ENCODE measurements at places on chromosomes 1 and 21. TPM values are rescaled to one million over a fixed set of nuclear protein-coding genes. Genes with fewer than 3 reads are reported as not detected.

DNA sequence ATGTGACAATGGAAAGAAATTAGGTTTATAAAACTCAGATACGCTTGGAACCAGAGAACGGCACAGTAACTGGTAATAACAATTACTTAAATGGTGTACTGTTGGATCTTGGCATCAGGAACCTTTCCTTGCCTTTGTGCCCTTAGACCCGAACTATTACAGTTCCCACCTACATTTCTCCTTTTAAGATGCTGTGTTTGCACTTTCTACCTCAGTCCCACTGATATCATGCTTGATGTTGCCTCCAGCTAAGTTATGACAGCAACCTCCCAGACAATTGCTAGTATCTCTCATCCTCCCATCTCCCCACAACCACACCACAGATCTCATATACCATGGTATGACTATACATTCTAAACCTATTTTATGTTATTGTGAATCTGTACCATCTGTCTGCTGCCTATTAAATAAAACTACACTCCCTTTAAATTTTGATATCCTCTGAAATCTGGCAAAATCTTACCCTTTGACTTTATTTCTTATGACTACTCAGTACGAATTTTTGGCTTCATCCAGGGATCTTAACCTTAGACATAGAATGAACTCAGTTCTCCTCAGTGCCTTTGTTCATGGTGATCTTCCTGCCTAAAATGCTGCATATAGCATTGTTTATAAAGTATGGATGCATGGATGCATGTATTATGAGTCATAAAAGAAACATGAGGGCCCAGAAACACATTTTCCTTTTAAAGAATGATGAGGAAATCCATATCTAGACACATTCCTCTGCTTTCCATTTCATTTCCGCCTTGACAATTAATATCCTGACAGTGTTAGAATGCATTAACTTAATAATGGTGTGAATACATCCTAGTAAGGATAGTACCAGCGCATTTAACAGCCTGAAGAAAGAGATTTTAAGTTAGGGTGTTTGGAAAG is 64.1 kb downstream of the LRRC8D start:
- peaks cover 19% of the 10 kb centered on the region for H3K36me3 ChIP-seq
- H3K4me3 ChIP-seq = no peak overlapping the region
- peaks cover 9% of the 10 kb centered on the region for H3K4me1 ChIP-seq

DNA sequence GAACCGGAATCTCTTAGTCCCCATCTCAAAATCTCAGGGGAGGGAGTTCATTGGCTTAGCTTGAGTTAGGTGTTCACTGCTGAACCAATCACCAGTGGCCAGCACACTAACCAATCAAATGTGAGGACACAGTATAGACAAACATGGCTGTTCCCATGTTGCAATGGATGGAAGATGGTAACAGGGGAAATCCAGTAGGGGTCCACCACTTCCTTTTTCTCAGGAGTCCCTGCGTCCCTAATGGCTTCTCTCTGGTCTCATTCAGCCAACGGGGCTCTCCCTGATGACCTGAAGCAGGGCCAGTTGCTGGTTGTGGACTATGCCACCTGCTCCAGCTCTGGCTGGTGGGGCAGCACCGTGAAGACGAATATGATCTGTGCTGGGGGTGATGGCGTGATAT is 9.7 kb downstream of the CELA2B start:
- DNase-seq = no peak
- H3K27ac ChIP-seq = no peak overlapping the region
- H3K4me3 ChIP-seq = no peak overlapping the region

DNA sequence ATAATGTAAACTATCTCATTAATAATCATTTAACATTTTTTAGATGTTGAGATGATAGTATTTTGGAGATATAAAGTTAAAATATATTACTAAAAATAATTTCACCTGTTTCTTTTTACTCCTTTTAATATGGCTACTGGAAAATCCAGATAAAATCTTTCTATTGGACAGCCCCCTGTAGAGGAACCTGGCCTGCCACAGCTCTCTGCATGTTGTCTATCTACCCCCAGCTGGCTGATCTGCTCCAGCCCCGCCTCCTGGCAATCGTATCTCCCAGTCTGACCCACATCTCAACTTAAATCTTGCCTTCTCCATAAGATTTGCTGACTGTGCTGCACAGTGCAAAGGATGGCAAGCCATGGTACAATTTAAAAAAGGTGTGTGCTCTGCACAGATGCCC is 182.8 kb downstream of the SIPA1L2 start:
- no peak overlapping the region for H3K4me3 ChIP-seq
- H3K36me3 ChIP-seq = peaks cover 10% of the 10 kb centered on the region
- no peak for DNase-seq
- no peaks in the 10 kb centered on the region for H3K4me1 ChIP-seq
- no peak overlapping the region for H3K27ac ChIP-seq

DNA sequence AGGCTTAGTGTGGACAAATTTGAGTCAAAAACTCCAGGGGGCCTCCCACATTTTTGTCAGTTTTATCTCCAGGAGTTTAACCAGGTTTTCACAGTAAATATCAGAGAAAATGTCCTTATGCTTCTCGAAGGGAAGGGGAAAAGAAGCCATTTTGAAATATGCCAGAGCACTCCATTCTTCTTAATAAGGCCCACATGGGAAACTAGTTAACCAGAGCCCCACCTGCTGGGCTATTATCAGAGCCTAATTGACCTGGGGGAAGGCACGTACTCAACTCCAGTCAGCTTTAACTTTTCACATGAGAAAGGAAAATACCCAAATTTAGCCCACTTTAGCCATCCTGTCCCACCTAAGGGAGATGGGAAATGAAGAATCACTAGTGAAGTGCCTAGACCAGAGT is 296.3 kb downstream of the PTBP2 start:
- no peaks in the 10 kb centered on the region for H3K27me3 ChIP-seq
- H3K4me3 ChIP-seq = no peak overlapping the region
- H3K36me3 ChIP-seq = no peaks in the 10 kb centered on the region
- no peak overlapping the region for H3K27ac ChIP-seq
- H3K4me1 ChIP-seq = no peaks in the 10 kb centered on the region

DNA sequence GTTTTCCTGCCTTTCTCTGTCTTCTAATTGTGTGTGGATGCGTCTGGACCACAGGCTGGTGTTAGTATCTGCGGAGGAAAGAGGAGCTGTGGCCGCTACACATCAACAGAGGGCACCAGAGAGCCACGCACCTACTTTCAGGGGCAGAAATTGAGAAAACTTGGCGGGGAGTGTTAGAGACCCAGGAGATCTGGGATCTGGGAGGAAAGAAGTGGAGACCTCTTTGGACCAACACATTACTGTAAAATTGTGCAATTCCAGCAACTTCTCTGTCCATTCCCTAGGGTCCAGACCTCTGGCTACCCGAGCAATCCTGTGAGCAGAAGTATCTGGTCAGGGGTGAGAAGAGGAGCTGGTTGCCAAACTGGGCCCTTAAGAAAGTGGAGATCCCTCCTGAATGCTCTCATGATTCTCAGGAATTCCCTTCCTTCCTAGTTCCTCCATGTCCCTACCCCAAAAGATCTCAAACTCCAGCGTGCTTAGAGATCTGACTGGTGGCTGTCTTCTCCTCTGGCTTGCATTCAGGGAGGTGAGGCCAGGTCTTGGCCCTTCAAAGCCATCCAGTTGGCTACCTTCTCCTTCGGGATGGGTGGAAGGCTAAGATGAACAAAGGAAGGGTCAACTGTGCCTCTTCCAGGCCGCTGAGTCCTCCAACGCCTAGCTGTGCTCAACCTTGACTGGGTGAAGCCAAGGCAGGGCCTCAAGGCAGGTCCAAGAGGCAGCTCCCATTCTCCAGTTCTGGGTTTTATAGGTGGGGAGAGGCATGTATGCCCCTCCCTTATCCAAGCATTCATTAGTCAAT is 1.2 kb upstream of the KIRREL1 start:
- H3K4me3 ChIP-seq = peak overlapping the region; percentile 83
- DNase-seq = peak; percentile 77
- peaks cover 2% of the 10 kb centered on the region for H3K27me3 ChIP-seq
- H3K4me1 ChIP-seq = peaks cover 33% of the 10 kb centered on the region

Gene PTPRF
- 125 TPM for total RNA-seq

- H3K4me1 ChIP-seq = peaks cover 17% of the 10 kb centered on the region
- no peak for DNase-seq
- no peaks in the 10 kb centered on the region for H3K27me3 ChIP-seq
- no peaks in the 10 kb centered on the region for H3K36me3 ChIP-seq
- H3K27ac ChIP-seq = no peak overlapping the region
Measured at GRCh38 chr1:211335522-211336157, 9.0 kb downstream of the TRAF5 start.

GRCh38 chr1:152108882-152109222 is 6.4 kb downstream of the TCHH start:
- H3K27me3 ChIP-seq = peaks cover 7% of the 10 kb centered on the region
- H3K27ac ChIP-seq = no peak overlapping the region
- no peaks in the 10 kb centered on the region for H3K36me3 ChIP-seq
- H3K4me1 ChIP-seq = no peaks in the 10 kb centered on the region
- DNase-seq = no peak

Gene FAM177B
- total RNA-seq = not detected

Gene ATAD3C
- 0.41 TPM for total RNA-seq

DNA sequence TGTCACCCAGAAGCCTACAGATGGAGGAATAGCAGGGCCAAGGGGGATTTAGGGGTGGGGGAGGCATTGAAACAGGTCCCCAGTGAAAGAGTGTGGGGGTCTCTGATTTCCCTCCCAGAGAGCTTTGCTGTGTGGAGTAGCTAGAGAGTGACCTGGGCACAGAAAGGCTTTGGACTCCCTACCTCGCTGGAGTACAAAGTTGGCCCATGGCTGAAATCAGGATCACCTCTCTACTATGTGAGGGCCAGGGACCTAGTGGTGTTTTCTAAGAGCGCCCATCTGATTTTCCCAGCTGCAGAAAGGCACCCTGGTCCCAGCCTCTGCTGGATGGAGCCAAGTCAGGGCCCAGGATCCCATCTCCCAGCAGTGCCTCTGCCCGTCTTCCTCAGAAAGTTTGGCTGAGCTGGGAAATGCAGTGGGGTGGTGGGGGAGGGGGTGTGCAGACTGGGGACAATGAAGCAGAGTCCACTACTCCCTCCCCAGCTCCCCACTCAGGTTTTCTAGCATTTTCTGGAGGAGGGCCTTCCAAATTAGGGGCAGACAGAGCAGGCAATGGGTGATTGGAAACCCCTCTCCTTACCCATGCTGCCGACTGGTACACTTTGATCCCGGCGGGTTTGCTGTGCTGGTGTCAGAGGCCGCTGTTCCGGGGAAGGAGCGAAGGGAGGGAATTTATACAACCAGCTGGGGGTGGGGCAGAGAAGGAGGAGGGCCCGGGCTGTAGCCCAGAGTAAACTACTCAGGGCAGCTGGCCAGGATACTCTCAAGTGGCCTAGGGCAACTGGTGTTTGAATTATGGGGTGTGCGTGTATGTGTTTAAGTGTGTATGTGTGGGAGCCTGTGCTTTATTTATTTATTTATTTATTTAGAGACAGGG is at the start of gene SELENBP1:
SELENBP1 (minus strand) TSS at position 648 of the 877 bp plus-strand sequence; CDS start at position 584, 64 bp downstream.
- DNase-seq = peak; percentile 54
- H3K4me3 ChIP-seq = peak within 1 kb of the TSS; percentile 79
- peaks cover 29% of the 10 kb centered on the region for H3K4me1 ChIP-seq
- no peaks in the 10 kb centered on the region for H3K36me3 ChIP-seq
- H3K27ac ChIP-seq = peak within 1 kb of the TSS; percentile 87

Gene SPRR2A
- not detected for total RNA-seq

Gene C1orf167
- total RNA-seq = not detected

Gene CHIA
- not detected for total RNA-seq

Gene MANEAL
- 16.0 TPM for total RNA-seq

DNA sequence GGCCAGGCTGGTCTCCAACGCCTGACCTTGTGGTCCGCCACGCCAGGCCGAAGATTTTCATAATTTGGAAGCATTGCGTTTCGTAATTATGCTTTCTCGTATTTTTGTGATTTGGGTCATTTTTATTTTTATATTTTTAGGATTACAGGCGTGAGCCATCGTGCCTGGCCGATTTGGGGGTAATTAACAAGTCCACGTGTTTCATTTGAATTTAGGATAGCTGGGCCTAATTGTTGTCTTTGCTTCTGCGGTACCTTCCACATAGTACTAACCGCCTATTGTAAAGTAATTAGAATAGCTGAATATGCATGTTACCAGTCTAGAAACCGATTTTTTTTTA is 1.0 kb downstream of the RCC1 start:
- H3K4me3 ChIP-seq = peak overlapping the region; percentile 98
- peaks cover 39% of the 10 kb centered on the region for H3K27me3 ChIP-seq
- H3K4me1 ChIP-seq = peaks cover 52% of the 10 kb centered on the region

GRCh38 chr1:32208891-32209328 is at the start of gene DCDC2B:
DCDC2B (plus strand) TSS chr1:32209089; CDS start chr1:32209094, 5 bp downstream.
- H3K27me3 ChIP-seq = no peaks in the 10 kb centered on the region
- no peaks in the 10 kb centered on the region for H3K36me3 ChIP-seq
- DNase-seq = no peak
- peak within 1 kb of the TSS; percentile 51 for H3K4me3 ChIP-seq
- peak within 1 kb of the TSS; percentile 50 for H3K27ac ChIP-seq

DNA sequence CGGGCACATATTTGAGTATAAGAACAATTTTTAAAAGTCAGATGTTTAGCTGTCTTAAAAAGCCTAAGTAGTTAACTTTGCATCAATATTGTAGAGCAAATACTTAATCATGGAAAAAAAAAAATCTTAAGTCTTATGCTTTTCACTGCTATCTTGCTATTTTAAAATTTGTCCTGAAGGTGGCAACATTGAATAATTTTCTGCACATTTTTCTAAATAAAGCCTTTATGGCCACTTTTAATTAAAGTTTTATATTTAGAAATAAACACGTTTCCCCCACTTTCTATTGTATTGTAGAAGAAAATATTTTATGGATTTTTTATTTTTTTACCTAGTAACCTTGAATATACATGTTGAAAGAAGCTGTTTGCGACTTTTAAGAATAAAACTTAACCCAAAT is 198.8 kb downstream of the AMY1C start:
- DNase-seq = no peak
- H3K27ac ChIP-seq = no peak overlapping the region
- no peaks in the 10 kb centered on the region for H3K4me1 ChIP-seq
- peaks cover 46% of the 10 kb centered on the region for H3K27me3 ChIP-seq

- H3K4me1 ChIP-seq = peaks cover 23% of the 10 kb centered on the region
- H3K27me3 ChIP-seq = no peaks in the 10 kb centered on the region
- DNase-seq = no peak
- H3K36me3 ChIP-seq = no peaks in the 10 kb centered on the region
- no peak overlapping the region for H3K4me3 ChIP-seq
Measured at GRCh38 chr1:203636291-203636690, 9.7 kb downstream of the ATP2B4 start.

- DNase-seq = no peak
- H3K36me3 ChIP-seq = peaks cover 32% of the 10 kb centered on the region
- no peaks in the 10 kb centered on the region for H3K4me1 ChIP-seq
Measured at GRCh38 chr1:169288011-169288414, 79.6 kb downstream of the NME7 start.

Gene RBBP5
- total RNA-seq = 24.1 TPM

Gene TMPRSS15
- total RNA-seq = not detected

DNA sequence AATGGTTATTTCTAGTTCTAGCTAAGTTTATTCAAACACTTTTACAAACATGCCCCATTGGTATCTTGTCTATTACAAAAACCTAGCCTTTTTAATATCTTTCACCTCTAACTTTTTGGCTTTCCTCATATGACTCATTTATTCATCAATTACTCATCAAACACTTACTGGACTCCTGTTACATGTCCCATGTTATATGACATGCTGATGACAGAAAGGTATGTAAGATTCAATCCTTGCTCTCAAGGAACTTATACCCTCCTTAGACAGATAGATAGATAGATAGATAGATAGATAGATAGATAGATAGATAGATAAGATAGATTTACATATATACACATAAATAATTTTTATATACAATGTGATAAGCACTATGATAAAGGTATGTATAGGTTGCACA is 33.9 kb upstream of the INSL5 start:
- no peak for DNase-seq
- H3K27me3 ChIP-seq = no peaks in the 10 kb centered on the region
- no peak overlapping the region for H3K4me3 ChIP-seq
- H3K4me1 ChIP-seq = no peaks in the 10 kb centered on the region
- no peak overlapping the region for H3K27ac ChIP-seq

Gene PGBD5
- 19.7 TPM for total RNA-seq

Gene AGMAT
- 1.2 TPM for total RNA-seq

Gene POU3F1
- total RNA-seq = 12.1 TPM
